ENCODE measurements at places on chromosomes 3 and 15.

DNA sequence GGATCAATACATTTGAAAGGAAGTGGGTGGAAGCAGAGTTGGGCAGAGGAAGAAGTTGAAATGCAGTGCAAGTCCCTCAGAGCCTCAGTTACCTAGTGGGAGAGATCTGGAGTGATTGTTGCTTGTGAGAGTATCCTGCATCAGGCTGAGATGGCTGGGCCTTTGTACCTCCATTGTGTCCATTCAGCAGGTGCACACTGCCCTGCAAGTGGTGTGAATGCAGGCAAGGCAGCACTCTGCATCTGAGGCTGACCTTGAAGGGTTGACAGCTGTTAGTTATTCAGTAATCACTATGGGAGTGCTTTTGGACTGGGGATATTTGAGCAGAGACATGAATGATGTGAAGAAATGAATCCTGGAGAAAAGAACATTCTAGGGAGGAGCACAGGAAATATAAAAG lies 25.2 kb downstream of the ATP6V1A start:
- no peaks in the 10 kb centered on the region for H3K36me3 ChIP-seq
- H3K4me3 ChIP-seq, result no peak overlapping the region
- H3K4me1 ChIP-seq, result peaks cover 3% of the 10 kb centered on the region
- no peaks in the 10 kb centered on the region for H3K27me3 ChIP-seq
- no peak overlapping the region for H3K27ac ChIP-seq
- no peak for DNase-seq

GRCh38 chr3:197490098-197491058 lies 65.4 kb downstream of the BDH1 start:
- H3K4me3 ChIP-seq, result no peak overlapping the region
- peaks cover 20% of the 10 kb centered on the region for H3K4me1 ChIP-seq
- H3K27ac ChIP-seq, result no peak overlapping the region
- no peak for DNase-seq
- H3K36me3 ChIP-seq, result no peaks in the 10 kb centered on the region
- H3K27me3 ChIP-seq, result no peaks in the 10 kb centered on the region

DNA sequence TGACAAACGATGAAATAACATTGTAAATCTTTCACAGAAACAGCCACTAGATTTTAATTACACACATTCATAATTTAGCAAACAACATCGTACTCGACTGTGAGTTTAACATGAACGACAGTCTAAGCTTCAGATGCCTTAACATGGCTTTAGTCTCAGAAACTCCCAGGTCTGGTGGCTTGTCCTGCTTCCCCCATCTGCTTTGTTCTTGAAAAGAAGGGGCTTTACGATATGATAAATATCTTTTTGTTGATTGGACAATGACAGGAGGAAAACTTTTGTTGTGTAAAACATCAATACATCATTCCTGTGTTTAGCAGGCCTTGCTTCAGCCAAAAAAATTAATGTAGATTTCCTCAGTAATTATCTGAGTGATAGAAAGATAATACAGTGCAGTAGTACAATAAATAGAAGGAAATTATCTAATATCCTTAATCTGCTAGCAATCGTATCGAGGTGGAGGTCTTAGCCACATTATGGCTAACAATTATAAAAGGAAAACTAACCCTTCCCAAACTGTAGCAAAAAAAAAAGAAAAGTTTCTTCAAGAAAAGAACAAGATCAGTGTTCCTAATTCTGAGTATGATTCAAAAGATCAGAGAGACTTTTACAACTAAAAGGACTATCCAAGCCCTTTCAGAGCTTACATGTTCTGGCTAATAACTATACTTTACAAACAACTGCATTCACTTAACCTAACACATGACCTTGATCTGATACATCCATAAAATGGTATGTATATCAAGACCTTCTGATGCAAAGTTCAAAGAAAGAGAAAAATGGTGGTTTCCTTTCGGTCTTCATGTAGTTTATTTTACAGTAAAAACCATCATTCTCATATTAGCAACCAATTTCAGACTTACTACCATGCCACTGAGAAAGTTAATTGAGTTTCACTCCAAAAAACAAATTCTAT lies 535.7 kb downstream of the FOXP1 start:
- H3K36me3 ChIP-seq, result peaks cover 88% of the 10 kb centered on the region
- peaks cover 39% of the 10 kb centered on the region for H3K4me1 ChIP-seq
- no peak for DNase-seq
- H3K27me3 ChIP-seq, result no peaks in the 10 kb centered on the region

GRCh38 chr3:77179762-77180161 lies 139.9 kb downstream of the ROBO2 start:
- H3K36me3 ChIP-seq, result no peaks in the 10 kb centered on the region
- H3K27ac ChIP-seq, result no peak overlapping the region
- no peaks in the 10 kb centered on the region for H3K27me3 ChIP-seq
- no peak overlapping the region for H3K4me3 ChIP-seq

- no peak for DNase-seq
- H3K27me3 ChIP-seq, result no peaks in the 10 kb centered on the region
- no peak overlapping the region for H3K4me3 ChIP-seq
- H3K36me3 ChIP-seq, result no peaks in the 10 kb centered on the region
These were observed 50.1 kb upstream of the UBE2E2 start for GRCh38 chr3:23152989-23153388.

DNA sequence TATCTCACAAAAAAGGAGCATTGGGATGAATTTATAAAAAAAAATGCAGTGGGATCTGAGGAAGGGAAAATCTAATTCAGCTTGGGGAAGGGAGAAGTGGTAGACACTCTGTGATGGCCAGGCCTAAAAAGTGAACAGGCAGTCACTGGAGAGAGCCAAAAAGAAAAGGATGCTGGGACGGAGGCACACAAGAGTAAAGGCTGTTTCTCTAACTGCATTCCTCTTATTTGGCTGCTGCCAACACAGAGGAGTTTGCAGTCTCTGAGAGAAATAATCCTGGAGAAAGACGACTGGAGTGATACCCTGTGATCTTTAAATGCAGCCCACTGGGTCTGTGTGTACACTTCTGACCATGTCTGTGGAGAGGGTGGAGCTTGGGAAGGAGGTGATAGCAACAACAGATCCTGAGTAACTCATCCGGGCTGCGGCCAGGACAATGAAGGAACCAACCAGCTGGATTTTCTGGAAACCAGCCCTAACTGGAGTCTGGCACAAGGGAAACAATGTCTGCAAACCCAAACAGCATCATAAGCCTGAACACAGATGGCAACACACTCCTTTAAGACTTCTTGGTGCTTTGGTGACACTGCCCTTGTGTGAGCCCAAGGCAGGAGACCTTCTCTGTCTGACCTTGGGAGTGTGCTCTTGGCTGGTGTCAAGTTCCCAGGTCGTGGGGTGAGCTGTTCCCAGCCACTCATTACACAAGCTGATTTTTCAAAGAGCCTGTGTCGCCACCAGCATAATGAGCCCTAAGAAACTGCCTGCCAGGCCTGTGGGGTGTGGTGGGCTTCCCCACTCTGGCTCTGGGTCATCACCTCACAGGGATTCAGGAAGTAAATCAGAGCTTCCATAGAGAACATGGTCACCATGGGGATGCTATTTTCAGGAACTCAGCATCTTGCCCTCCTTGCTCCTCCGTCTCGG lies 8.0 kb downstream of the FYCO1 start:
- H3K4me1 ChIP-seq, result peaks cover 92% of the 10 kb centered on the region
- H3K4me3 ChIP-seq, result no peak overlapping the region
- no peak for DNase-seq
- H3K27ac ChIP-seq, result peak overlapping the region; percentile 81

GRCh38 chr3:65500398-65501306 lies 538.1 kb downstream of the MAGI1 start:
- H3K4me3 ChIP-seq, result no peak overlapping the region
- no peak overlapping the region for H3K27ac ChIP-seq
- H3K4me1 ChIP-seq, result no peaks in the 10 kb centered on the region
- H3K27me3 ChIP-seq, result no peaks in the 10 kb centered on the region

DNA sequence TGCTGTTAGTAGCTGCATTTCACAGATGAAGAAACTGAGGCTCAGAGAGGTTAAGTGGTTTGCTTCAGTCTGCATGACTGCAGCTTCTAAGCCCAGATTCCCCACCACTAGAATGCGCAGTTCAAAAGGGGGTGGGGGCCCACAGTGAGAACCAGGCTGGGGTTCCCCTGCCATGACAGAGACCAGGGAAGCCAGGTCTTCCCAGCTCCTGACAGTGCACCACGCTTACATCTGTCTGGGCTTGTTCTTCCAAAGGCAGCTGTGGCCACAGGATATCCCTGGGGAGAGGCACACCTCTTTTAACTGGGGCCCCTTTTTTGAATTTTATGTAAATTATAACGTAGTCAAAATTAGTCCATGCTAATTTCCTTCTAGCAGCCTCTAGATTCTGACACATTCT lies 5.3 kb downstream of the PLEKHO2 start:
- peaks cover 68% of the 10 kb centered on the region for H3K4me1 ChIP-seq
- H3K36me3 ChIP-seq, result peaks cover 4% of the 10 kb centered on the region
- no peak for DNase-seq
- no peak overlapping the region for H3K4me3 ChIP-seq
- no peak overlapping the region for H3K27ac ChIP-seq

- no peak for DNase-seq
- no peaks in the 10 kb centered on the region for H3K4me1 ChIP-seq
- no peak overlapping the region for H3K27ac ChIP-seq
- H3K36me3 ChIP-seq, result no peaks in the 10 kb centered on the region
- no peaks in the 10 kb centered on the region for H3K27me3 ChIP-seq
- H3K4me3 ChIP-seq, result no peak overlapping the region
These were observed 500.7 kb upstream of the ATP11B start for GRCh38 chr3:182292591-182292990.

DNA sequence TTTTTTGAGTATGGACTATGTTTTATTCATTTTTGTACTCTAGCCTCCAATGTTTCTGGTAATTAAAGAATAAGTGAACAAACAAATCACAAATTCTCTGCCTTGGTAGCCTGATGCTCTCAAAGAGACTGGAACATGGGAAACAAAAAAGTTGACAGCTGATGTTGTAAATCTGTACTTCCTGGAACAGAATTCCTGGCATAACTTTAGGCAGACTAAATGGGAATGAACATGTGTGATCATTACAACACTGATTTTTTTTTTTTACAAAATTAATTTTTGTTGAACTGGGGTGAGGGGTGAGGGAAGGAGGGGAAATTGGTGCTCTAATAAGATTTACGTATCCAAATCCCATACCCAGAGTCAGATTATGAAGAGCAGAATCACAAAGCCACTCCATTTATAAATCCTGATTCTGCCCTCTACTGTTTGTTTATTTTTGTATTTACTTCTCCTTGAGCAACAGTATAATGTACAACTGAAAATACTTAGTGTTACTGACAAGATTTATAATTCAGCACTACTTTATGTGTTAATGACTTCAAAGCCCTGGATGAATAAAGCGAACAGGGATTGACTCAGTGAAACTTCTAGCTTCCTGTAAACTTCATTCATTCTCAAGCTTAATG lies 165.0 kb downstream of the FRMD5 start:
- no peaks in the 10 kb centered on the region for H3K4me1 ChIP-seq
- no peak overlapping the region for H3K27ac ChIP-seq
- H3K36me3 ChIP-seq, result no peaks in the 10 kb centered on the region
- no peak for DNase-seq
- no peaks in the 10 kb centered on the region for H3K27me3 ChIP-seq
- no peak overlapping the region for H3K4me3 ChIP-seq
